K562 (cell line): ENCODE measurements at places on chromosomes 16 and 17. TPM values are rescaled to one million over a fixed set of nuclear protein-coding genes. Genes with fewer than 3 reads are reported as not detected.
A peak's percentile ranks its signal among the peaks of the same experiment; 100 is the strongest.

DNA sequence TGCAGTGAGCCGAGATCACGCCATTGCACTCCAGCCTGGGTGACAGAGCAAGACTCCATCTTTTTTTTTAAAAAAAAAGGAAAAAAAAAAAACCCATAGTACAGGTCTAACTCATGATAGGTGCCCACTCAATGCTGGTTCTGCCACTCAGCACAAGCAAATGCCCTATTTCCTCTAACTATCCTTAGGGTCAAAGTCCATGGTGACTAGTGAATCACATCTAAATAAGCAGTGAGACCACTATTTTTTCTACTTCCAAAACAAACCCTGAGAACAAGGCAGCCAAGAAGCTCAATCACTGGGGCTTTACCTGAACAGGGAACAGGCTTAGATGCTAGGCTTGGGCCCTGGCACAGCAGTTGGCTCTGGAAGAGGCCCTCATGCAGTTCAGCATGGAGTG is 3.4 kb downstream of the BLTP2 start:
- no peak for DNase-seq
- H3K27ac ChIP-seq = no peak overlapping the region
- peaks cover 68% of the 10 kb centered on the region for H3K36me3 ChIP-seq
- no peaks in the 10 kb centered on the region for H3K27me3 ChIP-seq
- peaks cover 16% of the 10 kb centered on the region for H3K4me1 ChIP-seq

DNA sequence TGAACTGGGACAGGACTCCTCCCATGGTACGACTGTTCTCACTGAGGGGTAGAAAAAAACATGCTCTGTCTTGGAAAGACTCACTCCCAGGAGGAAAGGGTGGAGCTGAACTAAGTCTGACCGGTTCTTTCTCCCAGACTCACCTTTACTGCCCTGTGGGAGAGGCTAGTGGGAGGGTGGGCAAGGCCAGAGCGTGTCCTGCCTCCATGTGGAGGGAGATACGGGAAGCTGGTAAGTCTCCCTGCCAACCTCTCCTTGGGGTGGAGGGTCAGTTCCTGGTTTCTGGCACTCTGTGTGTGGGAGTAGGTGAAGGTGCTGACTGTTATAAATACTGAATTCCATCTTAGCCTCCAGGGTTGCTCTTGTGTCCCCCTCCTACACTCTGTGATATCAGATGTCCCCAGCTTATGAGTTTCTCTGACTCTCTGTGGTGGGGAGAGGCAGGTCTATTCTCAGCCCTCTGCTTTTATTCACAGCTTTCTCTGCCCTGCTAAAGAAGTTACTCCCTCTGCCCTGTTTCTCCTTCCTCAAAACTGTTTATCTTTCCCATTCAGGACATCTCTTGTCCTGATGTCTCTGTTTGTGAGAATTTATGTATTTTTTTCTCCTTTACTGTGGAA is 26.9 kb upstream of the FAM20A start:
- no peak overlapping the region for H3K27ac ChIP-seq
- H3K4me3 ChIP-seq = no peak overlapping the region
- no peaks in the 10 kb centered on the region for H3K36me3 ChIP-seq
- peak; percentile 7 for DNase-seq
- H3K27me3 ChIP-seq = peaks cover 25% of the 10 kb centered on the region

GRCh38 chr16:53898993-53899392 is 195.0 kb downstream of the FTO start:
- no peak overlapping the region for H3K4me3 ChIP-seq
- no peaks in the 10 kb centered on the region for H3K4me1 ChIP-seq
- no peaks in the 10 kb centered on the region for H3K36me3 ChIP-seq
- DNase-seq = no peak
- H3K27me3 ChIP-seq = no peaks in the 10 kb centered on the region

DNA sequence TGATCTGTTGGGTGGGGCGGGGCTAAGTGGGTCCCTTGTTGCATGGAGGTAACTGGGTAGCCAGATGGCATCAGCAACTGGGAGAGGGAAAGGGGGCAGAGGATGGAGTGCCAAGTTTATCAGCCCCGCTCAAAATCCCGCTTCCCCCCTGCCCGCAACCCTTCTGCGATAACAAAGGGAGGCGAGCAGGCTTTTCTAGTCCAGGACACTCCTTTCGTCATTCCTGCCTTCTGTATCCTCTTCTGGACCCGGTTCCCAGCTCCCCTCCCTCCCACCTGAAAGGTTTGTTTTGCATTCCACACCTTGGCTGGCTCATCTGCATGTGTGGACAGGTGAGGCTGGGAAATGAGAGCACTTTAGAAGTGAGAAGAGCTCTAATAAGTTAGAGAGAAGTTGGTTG is 53.3 kb downstream of the HLF start:
- H3K27ac ChIP-seq = no peak overlapping the region
- no peaks in the 10 kb centered on the region for H3K27me3 ChIP-seq
- H3K36me3 ChIP-seq = no peaks in the 10 kb centered on the region

- no peak overlapping the region for H3K27ac ChIP-seq
- 0 out of 3 replicates have a peak, but pooled peaks cover 5% of the 10 kb centered on the region for H3K4me1 ChIP-seq
- no peaks in the 10 kb centered on the region for H3K36me3 ChIP-seq
- peak; percentile 72 for DNase-seq
Observed at GRCh38 chr16:81873843-81874752, 95.0 kb downstream of the PLCG2 start.

DNA sequence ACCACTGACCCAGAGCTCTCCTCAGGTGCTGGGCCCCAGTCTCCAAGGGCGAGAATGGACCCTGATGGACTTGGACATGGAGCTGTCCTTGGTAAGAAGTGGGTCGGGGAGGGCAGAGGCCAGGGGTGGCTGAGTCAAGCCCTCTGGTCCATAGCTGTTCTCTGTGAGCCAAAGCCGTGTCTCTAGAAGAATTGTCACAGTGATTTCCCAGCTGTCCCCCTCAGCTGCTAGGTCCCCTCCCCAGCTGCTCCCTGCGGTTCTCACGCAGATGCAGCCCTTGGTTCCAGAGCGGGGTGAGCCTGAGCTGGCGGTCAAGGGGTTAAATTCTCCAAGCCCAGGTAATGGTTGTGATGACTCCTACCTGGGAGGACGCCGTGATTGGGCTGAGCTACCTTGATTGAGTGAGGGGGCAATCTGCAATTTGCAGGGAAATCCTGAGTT is 1.3 kb upstream of the NOL3 start:
- no peak for DNase-seq
- peaks cover 28% of the 10 kb centered on the region for H3K4me1 ChIP-seq
- H3K27ac ChIP-seq = no peak overlapping the region
- peaks cover 8% of the 10 kb centered on the region; the same call in 2 of the 3 replicates for H3K36me3 ChIP-seq
- no peak overlapping the region for H3K4me3 ChIP-seq

DNA sequence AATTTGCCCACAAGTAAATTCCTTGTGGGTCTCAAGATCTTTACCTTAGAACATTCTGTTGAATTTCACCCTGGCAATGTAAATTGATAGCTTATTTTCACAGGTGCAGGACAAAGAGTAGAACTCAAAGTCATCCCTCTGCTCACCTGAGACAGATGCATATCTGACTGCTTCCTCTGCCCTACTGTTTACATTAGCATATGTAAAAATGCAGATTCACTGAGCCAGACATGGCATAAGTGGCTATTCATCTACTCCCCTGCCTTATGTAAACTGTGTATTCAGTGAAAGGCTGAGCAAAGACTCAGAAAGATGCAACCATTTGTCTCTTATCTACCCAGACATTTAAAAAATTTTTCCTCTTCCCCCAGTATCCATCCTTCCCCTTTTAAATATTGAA is 22.3 kb upstream of the MILR1 start:
- peaks cover 9% of the 10 kb centered on the region; the same call in 1 of the 3 replicates for H3K4me1 ChIP-seq
- H3K27ac ChIP-seq = no peak overlapping the region
- H3K36me3 ChIP-seq = no peaks in the 10 kb centered on the region
- no peaks in the 10 kb centered on the region for H3K27me3 ChIP-seq

GRCh38 chr17:75530837-75531720 is 5.6 kb downstream of the LLGL2 start:
- DNase-seq = no peak
- no peaks in the 10 kb centered on the region for H3K36me3 ChIP-seq
- H3K4me3 ChIP-seq = no peak overlapping the region
- peaks cover 6% of the 10 kb centered on the region for H3K4me1 ChIP-seq
- no peaks in the 10 kb centered on the region for H3K27me3 ChIP-seq
- H3K27ac ChIP-seq = no peak overlapping the region

- peaks cover 17% of the 10 kb centered on the region for H3K27me3 ChIP-seq
- DNase-seq = peak; percentile 74
- H3K36me3 ChIP-seq = no peaks in the 10 kb centered on the region
- no peak overlapping the region for H3K4me3 ChIP-seq
- H3K27ac ChIP-seq = no peak overlapping the region
Observed at GRCh38 chr17:3683054-3683511, 12.9 kb downstream of the P2RX5 start.

DNA sequence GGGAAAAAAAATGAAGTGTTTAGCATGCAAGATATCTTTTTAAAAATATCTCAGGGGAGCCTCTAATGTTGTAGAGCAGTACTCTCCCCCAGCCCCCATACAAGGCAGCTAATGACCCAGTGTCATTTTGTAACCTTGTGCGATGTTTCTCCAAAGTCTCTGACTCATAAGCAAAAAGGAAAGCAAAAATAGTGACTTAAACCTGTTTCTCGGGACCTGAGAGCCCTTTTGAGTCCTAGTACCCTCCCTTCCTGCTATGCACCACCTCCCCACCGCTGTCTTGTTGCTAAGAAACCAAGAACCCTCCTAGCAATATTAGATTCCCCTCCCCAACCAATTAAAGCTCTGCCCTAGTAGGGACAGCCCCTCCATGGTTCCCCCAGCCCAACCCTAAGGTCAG is 2.8 kb downstream of the MYCBPAP start:
- H3K27me3 ChIP-seq = peaks cover 43% of the 10 kb centered on the region
- no peaks in the 10 kb centered on the region for H3K36me3 ChIP-seq
- H3K27ac ChIP-seq = no peak overlapping the region
- H3K4me1 ChIP-seq = peaks cover 9% of the 10 kb centered on the region; the same call in 1 of the 2 replicates

- no peaks in the 10 kb centered on the region for H3K27me3 ChIP-seq
- H3K36me3 ChIP-seq = no peaks in the 10 kb centered on the region
- H3K4me1 ChIP-seq = no peaks in the 10 kb centered on the region
- H3K4me3 ChIP-seq = no peak overlapping the region
- DNase-seq = no peak
Observed at GRCh38 chr17:13740686-13741085, 139.0 kb upstream of the HS3ST3A1 start.

GRCh38 chr16:31129568-31130335 is 5.8 kb downstream of the PRSS8 start:
- no peak for DNase-seq
- no peak overlapping the region for H3K4me3 ChIP-seq

- H3K27me3 ChIP-seq = no peaks in the 10 kb centered on the region
- no peak for DNase-seq
- no peaks in the 10 kb centered on the region for H3K4me1 ChIP-seq
Observed at GRCh38 chr17:46727572-46728348, 90.7 kb downstream of the WNT3 start.

GRCh38 chr17:9363440-9364350 is 211.9 kb downstream of the STX8 start:
- H3K36me3 ChIP-seq = no peaks in the 10 kb centered on the region
- no peak for DNase-seq
- no peak overlapping the region for H3K4me3 ChIP-seq
- peaks cover 4% of the 10 kb centered on the region; the same call in 1 of the 2 replicates for H3K27me3 ChIP-seq
- no peaks in the 10 kb centered on the region for H3K4me1 ChIP-seq

DNA sequence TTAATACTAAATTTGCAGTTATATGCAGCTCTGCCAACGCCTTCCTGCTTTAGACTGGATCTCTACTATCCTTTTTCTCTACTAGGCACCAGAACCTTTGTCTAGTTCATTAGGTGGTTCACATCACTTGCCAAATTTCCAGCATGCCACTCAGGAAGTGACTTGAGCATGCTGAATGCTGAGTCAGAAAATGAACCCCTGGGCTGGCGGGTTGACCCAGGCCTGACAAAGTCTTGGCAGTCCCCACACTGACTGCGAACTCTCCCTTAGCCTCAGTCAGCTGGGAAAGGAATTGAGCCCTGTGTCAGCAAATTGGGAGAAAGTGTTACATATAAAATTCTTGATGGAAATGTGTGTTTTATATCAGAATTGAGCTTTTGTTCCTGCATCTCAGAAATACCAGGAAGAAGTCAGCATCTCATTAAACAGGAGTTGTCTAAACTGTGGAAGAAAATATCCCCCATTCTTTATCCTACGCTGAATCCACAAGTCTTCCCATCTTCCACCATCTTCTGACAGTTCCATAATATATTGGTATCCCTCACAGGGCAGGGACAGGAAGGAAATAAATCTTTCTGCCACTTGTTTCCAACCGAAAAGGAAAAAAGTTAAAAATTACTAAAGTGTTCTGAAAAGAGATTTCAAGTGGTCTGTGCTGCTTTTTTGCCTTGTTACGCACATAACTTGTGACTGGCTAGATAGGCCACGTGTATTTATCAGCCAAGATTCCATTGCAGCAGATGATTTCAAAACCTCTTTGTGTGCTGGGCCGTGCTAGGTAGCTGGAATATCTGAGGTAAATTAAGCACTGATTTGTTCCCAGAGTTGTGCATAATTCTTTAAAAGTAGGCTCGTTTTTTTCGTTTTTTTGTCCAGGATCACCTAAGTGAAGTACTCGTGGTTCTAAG is 16.7 kb upstream of the SLC12A3 start:
- peak; percentile 29 for DNase-seq
- peaks cover 21% of the 10 kb centered on the region; the same call in 2 of the 3 replicates for H3K36me3 ChIP-seq
- H3K4me3 ChIP-seq = no peak overlapping the region
- H3K27me3 ChIP-seq = no peaks in the 10 kb centered on the region

DNA sequence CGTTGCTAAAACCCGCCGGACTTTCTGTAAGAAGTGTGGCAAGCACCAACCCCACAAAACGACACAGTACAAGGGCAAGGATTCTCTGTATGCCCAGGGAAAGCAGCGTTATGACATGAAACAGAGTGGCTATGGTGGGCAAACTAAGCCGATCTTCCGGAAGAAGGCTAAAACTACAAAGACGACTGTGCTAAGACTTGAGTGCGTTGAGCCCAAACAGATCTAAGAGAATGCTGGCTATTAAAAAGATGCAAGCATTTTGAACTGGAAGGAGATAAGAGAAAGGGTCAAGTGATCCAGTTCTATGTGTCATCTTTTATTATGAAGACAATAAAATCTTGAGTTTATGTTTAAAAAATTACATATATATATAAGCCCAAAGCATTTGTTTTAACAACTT is 20.3 kb downstream of the HELZ start:
- H3K36me3 ChIP-seq = peaks cover 37% of the 10 kb centered on the region
- no peak overlapping the region for H3K4me3 ChIP-seq
- H3K27me3 ChIP-seq = no peaks in the 10 kb centered on the region

DNA sequence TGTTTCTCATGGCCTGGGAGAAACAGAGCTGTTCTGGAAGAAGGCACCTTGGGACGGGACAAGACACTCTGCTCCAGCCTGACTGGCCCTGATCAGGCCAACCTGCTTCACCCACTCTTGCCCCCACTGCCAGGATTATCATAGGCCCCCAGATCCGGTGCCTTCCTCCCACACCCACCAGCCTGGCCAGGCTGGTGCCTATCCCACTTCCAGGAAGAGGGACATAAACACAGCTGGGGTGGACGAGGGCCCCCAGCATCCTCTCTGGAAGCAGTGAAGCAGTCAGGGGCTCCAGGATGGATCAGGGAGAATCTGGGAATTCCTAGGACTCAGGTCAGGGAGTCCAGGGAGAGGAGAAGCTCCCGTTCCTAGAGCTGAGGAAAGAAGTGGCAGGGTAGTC is 16.9 kb upstream of the ITGA3 start:
- DNase-seq = no peak
- peaks cover 4% of the 10 kb centered on the region; the same call in 1 of the 3 replicates for H3K27me3 ChIP-seq
- no peak overlapping the region for H3K4me3 ChIP-seq

C17orf113 gene
- total RNA-seq = 1.1 and 1.2 TPM in 2 replicates

TBX2 gene
- total RNA-seq = 0.13 and 0.18 TPM in 2 replicates

PIRT gene
- total RNA-seq = not detected in 2 replicates

WNT3 gene
- 2.7 and 3.5 TPM in 2 replicates for total RNA-seq

OR1F1 gene
- 0.22 TPM in 1 of 2 replicates, not detected in the other for total RNA-seq

TAT gene
- 0.24 and 0.63 TPM in 2 replicates for total RNA-seq

SPATA22 gene
- total RNA-seq = 0.33 TPM in 1 of 2 replicates, not detected in the other

SPNS2 gene
- 0.07 TPM in 1 of 2 replicates, not detected in the other for total RNA-seq

SOST gene
- not detected in 2 replicates for total RNA-seq

DPEP1 gene
- total RNA-seq = 0.20 and 0.22 TPM in 2 replicates

CFAP97D1 gene
- total RNA-seq = not detected in 2 replicates

NLRC5 gene
- 0.71 and 0.89 TPM in 2 replicates for total RNA-seq
